ENCODE measurements at places on chromosomes 12 and 14. TPM values are rescaled to one million over a fixed set of nuclear protein-coding genes. Genes with fewer than 3 reads are reported as not detected.

The TRPV4 gene
- polyA plus RNA-seq, result not detected

The PTPRQ gene
- not detected for polyA plus RNA-seq

The FAM186B gene
- polyA plus RNA-seq, result 0.15 TPM

The RPL6 gene
- 361 TPM for polyA plus RNA-seq

The THAP2 gene
- 6.3 TPM for polyA plus RNA-seq

The OTX2 gene
- not detected for polyA plus RNA-seq

The TPPP2 gene
- polyA plus RNA-seq, result not detected

The PYGL gene
- not detected for polyA plus RNA-seq

The AMIGO2 gene
- 15.0 TPM for polyA plus RNA-seq

The TCL1A gene
- not detected for polyA plus RNA-seq

The ZNF10 gene
- polyA plus RNA-seq, result 8.1 TPM

The TSPAN11 gene
- not detected for polyA plus RNA-seq

The HOXC6 gene
- polyA plus RNA-seq, result not detected

The C3AR1 gene
- 10.6 TPM for polyA plus RNA-seq

The NRDE2 gene
- 4.4 TPM for polyA plus RNA-seq

The TMEM63C gene
- polyA plus RNA-seq, result not detected

The SMARCC2 gene
- 27.0 TPM for polyA plus RNA-seq

The CLMN gene
- polyA plus RNA-seq, result not detected

The ACSS3 gene
- not detected for polyA plus RNA-seq

The ACOT6 gene
- polyA plus RNA-seq, result not detected

The PLEK2 gene
- 2.7 TPM for polyA plus RNA-seq

The TPH2 gene
- polyA plus RNA-seq, result not detected

The PIWIL1 gene
- not detected for polyA plus RNA-seq

The KCNC2 gene
- not detected for polyA plus RNA-seq

The KCNA5 gene
- not detected for polyA plus RNA-seq

The LPAR5 gene
- 5.4 TPM for polyA plus RNA-seq

The PRIMA1 gene
- polyA plus RNA-seq, result not detected

The TAS2R7 gene
- not detected for polyA plus RNA-seq

The COX8C gene
- not detected for polyA plus RNA-seq

The SLC17A8 gene
- polyA plus RNA-seq, result not detected

The PHLDA1 gene
- polyA plus RNA-seq, result 2.3 TPM

The SMCO2 gene
- not detected for polyA plus RNA-seq

The KERA gene
- polyA plus RNA-seq, result not detected

The SOAT2 gene
- 0.85 TPM for polyA plus RNA-seq

The DBX2 gene
- not detected for polyA plus RNA-seq

The RNASE2 gene
- polyA plus RNA-seq, result not detected

The RAD51AP1 gene
- polyA plus RNA-seq, result 2.9 TPM

The ESR2 gene
- polyA plus RNA-seq, result 0.12 TPM

All from CD4-positive, alpha-beta memory T cell (primary cell).